Left lobe of liver (tissue), 2 donors: ENCODE measurements at places on chromosomes 2 and 18. TPM values are rescaled to one million over a fixed set of nuclear protein-coding genes. Genes with fewer than 3 reads are reported as not detected.

DNA sequence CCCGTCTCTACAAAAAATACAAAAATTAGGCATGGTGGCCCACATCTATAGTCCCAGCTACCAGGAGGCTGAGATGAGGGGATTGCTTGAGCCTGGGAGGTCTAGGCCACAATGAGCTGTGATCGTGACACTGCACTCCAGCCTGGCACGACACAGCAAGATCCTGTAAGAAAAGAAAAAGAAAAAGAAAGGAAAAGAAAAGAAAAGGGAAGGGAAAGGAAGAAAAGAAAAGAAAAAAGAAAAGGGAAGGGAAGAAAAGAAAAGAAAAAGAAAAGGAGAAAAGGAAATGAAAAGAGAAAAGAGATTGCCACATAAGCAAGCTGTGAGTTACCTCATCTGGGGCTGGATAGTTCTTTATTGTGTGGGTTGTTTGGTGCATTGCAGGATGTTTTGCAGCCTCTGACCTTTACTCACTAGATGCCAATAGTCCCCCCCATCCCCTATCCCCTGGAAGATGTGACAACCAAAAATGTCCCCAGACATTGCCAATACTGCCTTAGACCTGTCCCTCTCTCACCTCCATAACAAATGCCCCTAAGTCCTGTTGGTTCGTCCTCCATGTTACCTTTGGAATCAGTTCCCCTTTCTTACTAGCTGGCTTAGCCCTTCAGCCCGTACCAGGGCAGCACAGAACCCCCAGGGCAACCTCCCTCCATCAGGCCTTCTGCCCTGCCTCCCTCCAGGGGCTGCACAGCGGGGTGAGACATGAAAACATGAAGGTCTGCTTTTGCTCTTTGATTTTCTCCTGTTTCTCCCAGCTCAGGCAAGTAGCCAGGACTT, 8.9 kb downstream of the ASPRV1 start:
- DNase-seq, result no peak

The MC5R gene
- not detected for total RNA-seq

DNA sequence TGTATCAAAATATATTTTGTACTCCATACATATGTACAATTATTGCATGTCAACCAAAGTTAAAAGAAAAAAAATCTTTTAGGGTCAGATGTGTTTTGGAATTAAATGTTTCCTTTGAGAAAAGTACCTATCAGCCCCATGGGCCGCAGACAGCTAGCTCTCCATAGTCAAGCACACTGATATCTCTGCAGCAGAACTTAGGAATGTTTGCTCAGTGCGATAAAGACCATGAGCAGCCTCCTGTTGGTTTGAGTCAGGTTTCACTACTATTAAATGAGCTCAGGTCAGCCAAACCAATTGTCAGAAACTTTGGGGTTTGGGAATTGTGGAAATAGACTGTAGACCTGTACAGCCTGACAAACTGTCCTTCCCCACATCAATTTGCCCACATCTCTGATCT, 33.7 kb downstream of the LCT start:
- no peak for DNase-seq

The SERPINB11 gene
- total RNA-seq, result not detected

DNA sequence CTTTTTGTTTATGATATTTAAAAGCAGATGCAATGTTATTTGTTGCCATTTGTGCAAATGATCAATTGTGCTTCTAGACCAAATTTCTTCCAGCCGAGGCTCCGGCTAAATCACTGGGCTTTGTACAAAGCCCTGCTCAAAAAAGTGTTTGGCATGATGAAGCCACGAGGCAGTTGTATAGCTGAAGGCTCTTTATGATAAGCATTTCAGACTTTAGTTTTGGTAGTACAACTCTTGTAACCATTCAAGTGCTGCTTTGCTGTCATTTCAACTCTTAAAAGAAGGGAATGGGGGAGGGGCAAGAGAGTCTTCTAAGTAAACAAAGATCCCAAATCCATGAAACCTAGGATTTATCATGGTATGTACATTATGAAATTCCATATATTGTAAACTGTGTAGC, 3.3 kb upstream of the ZNF532 start:
- no peak for DNase-seq

DNA sequence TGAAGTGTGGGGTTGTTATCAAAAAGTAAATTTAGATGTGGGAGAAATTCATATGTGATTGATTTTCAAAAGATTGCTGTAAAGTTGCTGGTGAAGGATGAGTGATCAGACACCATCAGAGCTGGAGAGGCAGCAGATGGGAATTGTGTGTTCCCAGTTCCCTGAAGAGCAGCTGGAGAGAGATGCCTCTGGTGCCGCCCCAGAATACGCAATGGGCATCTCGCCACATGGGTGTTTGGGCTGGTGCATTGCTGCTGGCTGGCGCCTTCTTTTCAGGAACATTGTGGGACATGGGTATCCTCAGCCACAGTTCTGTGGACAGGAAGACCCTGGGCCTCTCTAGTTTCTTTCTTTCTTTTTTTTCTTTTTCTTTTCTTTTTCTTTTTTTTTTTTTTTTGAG, 11.9 kb downstream of the ATG4B start:
- no peak for DNase-seq

- no peak for DNase-seq
Measured at GRCh38 chr18:48634491-48634890, 95.7 kb downstream of the CTIF start.

DNA sequence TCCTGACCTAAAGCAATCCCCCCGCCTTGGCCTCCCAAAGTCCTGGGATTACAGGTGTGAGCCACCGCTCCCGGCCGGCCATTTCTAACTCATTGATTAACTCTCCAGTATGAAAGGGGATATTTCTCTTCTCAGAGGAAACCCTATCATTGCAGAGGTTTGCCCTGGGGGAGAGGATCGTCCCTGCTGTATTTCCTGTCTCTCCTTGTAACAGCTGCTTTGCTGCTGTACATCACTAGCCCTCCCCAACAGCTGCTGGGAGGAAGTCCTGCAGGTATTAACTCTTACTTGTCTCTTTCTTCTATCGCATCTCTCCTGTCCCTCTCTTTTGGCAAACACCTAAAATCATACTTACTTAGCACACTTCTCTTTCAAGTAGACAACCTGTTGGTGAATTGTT, 219.0 kb upstream of the DSEL start:
- no peak for DNase-seq

The TMEM37 gene
- total RNA-seq, result 85.7 TPM

DNA sequence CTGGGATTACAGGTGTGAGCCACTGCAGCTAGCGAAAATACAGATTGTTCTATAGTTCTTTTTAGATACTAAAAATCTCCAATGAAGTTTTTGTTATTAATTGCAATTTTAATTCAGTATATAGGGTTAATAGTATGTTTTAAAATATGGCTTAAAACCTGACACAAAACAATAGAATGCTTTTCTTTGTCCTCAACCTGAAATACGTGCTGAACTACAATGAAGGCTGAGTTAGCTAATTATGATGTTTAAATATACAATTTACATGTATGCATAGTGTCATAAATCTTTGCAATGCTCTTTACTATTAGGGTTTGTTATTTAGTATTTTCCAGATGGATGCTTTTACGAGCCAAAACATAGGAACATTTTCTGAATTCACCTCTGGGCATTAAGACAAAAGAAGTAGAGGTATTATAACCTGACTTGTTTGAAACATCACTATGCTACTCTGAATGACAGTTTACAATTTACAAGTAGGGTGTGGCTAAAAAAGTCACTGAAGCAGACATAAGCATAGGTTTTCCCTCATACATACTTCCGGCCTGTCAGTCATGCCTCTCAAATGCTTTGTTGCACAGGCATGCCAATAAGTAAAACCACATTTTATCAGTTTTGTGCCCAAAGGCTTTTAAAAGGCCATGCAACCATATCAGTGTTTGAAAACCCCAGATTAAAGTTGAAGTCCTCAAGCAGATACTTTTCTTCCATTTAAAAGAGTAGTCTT, 168.3 kb downstream of the OTX1 start:
- no peak for DNase-seq

- DNase-seq, result no peak
Measured at GRCh38 chr2:147374423-147374811, 470.4 kb upstream of the ACVR2A start.

The LAMA3 gene
- total RNA-seq, result 1.5 TPM

The DSG1 gene
- 2.5 TPM for total RNA-seq

- DNase-seq, result no peak
Measured at GRCh38 chr2:197940382-197940781, 136.0 kb downstream of the PLCL1 start.

- DNase-seq, result peak; percentile 83
Measured at GRCh38 chr2:109453371-109453995, 160.3 kb downstream of the SEPTIN10 start.

GRCh38 chr2:241014764-241015163, 16.3 kb downstream of the SNED1 start:
- DNase-seq, result no peak

GRCh38 chr2:171431677-171432167, 2.1 kb downstream of the METTL8 start:
- no peak for DNase-seq

- no peak for DNase-seq
Measured at GRCh38 chr2:191789796-191790195, 57.1 kb downstream of the CAVIN2 start.

The EIF4E2 gene
- total RNA-seq, result 37.4 TPM

GRCh38 chr2:149737896-149738295, 150.3 kb upstream of the MMADHC start:
- DNase-seq, result no peak

- no peak for DNase-seq
Measured at GRCh38 chr2:98927027-98927426, 9.0 kb downstream of the CRACDL start.

DNA sequence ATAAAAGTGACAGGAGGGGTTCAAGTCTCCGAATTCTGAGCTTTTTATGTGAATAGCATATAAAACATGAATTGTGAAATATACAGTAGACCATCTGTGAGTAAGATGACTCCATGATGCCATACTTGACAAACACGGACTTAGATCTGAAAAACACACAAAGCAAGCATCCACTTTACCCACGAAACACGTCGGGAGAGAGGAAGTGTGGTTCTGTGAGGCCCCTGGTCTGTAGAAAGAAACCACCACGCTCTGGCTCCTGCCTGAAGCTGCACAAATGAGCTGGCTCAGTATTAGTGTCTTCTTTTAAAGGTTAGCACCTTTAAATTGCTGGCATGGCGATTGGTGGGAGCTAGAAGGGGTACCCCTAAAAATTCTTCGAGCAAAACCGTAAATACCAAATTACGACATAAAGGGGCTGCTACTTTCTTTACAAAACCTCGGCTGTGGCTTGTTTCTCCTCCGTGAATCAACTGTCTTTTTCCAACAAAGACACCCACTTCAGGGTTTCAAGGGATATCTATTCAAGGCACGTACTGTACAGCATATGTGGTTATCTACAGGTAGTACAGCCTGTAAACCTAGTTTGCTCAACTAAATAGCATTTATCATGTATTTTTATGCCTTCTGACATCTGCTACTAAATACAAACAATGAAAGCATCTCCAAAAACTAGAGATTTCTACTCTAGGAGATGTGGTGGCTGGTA, 70.9 kb downstream of the AFF3 start:
- no peak for DNase-seq

DNA sequence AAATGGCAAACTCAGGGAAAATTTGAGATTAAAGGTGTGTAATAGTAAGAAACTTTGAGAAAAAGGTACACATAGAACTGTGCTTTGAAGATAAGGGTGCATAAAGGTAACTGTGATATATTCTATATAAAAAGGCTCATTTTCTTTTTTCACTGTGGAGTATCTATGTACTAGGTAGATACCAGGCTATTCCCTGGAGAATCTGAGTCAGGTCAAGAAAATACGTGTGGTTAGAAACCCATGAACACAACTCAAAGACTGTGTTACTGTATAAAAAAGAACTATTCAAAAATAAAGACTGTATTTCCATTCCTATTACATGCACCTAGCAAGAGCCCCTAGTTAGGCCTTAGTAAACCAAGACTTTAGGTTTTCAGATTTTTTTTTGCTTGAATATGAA, 100.1 kb upstream of the GRB14 start:
- no peak for DNase-seq
